ENCODE measurements at places on chromosomes 16 and 17.

DNA sequence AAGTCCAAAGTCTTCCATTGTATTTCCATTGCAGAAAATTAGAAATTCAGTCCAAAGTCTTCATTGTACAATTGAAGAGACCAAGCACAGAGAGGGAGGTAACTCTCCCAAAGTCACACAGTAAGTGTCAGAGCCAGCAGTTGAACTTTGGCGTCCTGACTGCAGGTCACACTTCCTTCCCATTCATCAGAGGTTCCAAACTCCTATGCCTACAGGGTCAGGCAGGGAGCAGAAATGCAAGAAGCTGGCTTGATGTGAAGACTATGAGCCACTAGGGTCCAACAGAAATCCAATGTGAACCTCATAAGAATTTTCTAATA, 44.7 kb upstream of the GRIN2A start:
- no peak for DNase-seq

- DNase-seq: no peak
Observed at GRCh38 chr17:76498876-76499251, 2.4 kb downstream of the RHBDF2 start.

- DNase-seq: no peak
Observed at GRCh38 chr16:69386596-69386995, 789 bp upstream of the TERF2 start.

- no peak for DNase-seq
Observed at GRCh38 chr17:64390044-64390443, 616 bp downstream of the PECAM1 start.

DNA sequence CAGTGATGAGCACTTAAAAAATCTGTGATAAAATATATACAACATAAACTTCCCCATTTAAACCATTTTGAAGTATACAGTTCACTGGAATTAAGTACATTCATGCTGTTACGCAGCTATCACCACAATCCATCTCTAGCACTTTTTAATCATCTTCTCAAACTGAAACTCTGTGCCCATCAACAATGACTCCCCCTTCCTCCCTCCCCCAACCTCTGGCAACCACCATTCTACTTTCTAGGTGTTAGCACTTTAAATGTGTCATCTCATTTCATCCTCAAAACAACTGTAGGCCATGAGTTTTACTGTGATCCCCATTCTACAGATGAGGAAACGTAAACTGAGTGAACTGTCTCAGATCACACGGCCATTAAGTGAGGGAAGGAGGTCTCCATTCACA, 13.8 kb upstream of the TMEM98 start:
- no peak for DNase-seq

GRCh38 chr17:13442361-13442760, 159.4 kb downstream of the HS3ST3A1 start:
- DNase-seq: no peak

DNA sequence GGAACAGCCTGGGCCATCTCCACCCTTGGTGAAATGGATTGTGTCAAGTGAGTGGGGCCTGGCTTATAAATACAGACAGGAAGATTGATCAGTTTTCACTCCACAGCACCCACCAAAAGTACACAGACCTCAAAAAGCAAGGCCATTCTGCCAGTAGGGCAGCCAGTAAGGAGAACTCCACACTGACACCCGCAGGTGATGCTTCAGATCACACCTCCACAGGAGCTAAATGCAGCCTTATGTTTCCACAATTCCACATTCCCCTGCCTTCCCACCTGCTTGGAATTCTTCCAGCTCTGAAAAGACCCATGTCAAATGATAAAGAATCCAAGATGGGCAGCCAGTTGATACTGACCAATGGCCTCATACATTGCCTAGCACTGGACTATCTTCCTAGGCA, 191.1 kb downstream of the ZFHX3 start:
- DNase-seq: peak; percentile 44

GRCh38 chr16:66660422-66661209, 35.9 kb downstream of the CMTM4 start:
- DNase-seq: peak; percentile 70

GRCh38 chr16:67257486-67258160, 8.8 kb downstream of the SLC9A5 start:
- DNase-seq: no peak

GRCh38 chr16:81740169-81740568, 38.9 kb upstream of the PLCG2 start:
- DNase-seq: no peak

DNA sequence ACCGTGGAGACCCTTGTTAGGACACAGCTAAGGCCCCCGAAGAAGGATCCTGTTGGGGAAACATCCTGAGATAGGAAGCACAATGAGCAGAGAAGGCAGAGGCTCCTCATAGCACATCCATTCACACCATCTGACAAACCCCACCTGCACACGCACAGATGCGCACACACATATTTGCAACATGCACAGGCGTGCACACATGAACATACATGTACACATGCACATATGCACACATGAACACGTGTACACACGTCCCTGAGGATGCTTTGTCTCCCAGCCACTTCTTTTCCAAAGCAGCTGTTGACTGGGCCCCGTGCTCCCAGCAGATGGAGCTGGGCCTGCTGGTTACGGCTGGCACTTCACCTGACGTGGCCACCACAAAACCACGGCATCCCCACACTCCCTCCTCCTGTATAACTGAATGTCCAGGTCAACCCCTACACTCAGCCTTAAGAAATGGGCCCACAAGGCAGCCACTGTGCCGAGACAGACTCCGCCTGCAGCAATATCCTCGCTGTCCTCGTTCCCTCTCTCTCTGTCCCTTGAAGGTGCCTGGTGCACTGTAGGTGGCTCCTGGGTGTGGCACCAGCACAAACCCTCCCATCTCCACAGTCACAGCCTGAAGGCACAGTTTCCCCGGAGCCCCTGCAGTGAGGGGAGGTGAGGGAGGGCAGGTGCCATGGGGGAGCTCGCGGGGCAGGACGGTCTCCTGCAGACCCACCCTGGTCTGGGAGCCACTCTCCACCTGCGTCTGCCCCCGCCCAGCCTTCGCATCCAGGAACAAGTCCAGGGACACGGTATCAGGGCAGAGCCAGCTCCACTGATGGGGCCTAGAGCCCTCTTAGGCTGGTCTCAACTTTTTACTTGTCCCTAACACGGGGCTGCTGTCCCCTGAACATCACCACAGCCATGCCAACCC, 183.0 kb downstream of the RBFOX3 start:
- peak; percentile 32 for DNase-seq

DNA sequence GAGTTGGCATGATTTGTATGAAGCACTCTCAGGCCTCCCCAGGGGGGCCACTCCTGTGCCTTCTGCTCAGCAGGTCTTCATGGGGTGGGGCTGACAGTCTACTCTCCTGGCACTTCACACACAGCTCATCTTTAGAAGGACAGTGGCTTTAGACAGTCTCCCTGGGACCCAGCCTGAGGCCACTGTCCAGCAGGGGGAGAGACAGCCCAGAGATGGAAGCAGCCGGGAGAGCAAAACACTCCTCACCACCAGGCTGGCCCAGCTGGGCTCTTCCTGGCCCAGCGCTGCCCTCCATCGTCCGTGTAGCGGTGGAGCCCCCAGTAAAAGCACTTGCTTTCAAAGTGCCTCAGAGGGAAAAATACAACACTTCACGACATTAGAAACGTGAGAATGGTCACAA, 62.0 kb upstream of the CRHR1 start:
- DNase-seq: no peak

DNA sequence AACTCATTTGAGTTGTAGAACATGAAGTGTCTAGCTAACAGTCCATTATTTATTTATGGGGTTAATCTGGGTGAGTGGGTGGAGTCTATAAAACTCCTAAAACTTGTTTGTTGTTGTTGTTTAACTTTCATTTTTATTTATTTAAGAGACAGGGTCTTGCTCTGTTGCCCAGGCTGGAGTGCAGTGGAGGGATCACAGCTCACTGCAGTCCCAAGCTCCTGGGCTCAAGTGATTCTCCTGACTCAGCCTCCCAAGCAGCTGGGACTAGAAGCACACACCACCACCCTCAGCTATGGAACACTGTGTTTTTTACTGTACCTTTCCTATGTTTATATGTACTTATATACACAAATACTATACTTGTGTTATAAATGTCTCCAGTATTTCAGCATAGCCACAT, 77.8 kb upstream of the CLEC18B start:
- no peak for DNase-seq

GRCh38 chr16:70474320-70475053, 20.1 kb downstream of the FCSK start:
- no peak for DNase-seq

- no peak for DNase-seq
Observed at GRCh38 chr16:50072730-50073129, 7.0 kb downstream of the HEATR3 start.

DNA sequence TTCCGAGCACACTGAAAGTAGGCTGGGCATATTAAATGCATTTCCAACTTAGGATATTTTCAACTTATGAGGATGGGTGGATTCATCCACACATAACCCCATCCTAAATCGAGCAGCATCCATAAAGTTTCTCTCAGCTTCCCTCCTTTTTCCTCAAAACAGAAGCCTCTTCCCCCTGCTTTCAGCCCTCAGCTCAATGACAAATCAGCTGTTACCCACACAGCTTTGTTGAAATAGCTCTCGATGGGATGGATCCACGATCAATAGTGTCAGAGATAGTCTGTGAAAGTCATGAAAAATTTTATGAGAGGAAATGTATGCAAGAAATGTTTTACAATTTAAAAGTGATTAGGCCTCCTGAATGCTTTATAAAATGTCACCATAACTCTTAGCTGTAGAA, 2.5 kb downstream of the DHX33 start:
- DNase-seq: no peak

- no peak for DNase-seq
Observed at GRCh38 chr16:81138831-81139557, 42.8 kb upstream of the GCSH start.

- no peak for DNase-seq
Observed at GRCh38 chr17:69914520-69914919, 160.5 kb upstream of the KCNJ16 start.

DNA sequence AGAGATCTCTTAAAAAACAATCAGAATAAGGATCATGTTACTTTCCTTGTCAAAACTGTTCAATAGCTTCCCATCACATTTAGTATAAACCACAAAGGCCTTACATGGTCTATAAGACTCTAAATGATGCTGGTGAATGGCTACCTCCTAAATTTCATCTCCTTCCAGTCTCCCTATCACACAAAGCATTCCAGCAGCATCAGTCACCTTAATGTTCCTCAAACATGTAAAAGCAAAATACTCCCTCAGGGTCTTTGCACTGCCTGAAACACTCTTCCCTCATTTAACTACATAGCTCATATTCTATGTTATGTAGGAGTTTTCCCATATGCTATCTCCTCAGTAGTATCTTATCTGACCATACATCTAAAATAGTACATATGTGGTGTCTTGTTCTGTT, 53.5 kb upstream of the INTS2 start:
- DNase-seq: no peak

GRCh38 chr16:6096931-6097670, 999.5 kb upstream of the EEF2KMT start:
- no peak for DNase-seq

GRCh38 chr16:65254144-65254543, 132.3 kb upstream of the CDH11 start:
- no peak for DNase-seq

DNA sequence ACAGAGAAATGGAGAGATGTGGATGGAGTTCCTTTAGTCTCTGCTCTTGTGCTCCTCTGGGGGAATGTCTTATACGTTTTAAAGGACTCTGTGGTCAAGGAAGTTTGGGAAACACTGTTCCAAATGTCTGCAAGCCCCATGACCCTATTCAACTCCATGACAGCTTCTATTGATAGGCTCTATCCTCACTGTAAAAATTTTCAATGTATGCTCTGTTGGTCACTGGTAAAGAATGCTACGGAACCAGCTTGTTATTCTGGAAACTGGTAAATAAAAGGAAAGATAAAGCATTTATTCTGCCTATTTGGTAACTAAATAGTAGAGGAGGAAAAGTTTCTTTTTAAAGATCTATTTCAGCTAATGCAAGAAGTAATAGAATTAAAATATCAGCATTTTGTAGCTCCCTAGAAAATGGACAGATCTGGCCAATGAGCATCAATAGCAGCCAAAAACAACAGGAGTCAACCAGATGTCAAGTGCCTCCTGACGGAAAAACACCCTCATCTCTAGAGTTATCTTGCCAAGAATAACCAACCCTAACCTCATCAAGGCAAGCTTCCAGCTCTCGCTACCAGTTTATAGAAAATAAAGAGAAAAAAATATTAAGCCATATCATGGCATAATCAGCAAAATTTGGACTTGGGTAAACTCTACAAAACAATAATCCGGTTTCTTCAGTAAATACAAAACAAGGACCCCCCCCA, 16.1 kb downstream of the GDE1 start:
- DNase-seq: no peak

GRCh38 chr16:5018793-5019192, 14.9 kb downstream of the NAGPA start:
- no peak for DNase-seq

DNA sequence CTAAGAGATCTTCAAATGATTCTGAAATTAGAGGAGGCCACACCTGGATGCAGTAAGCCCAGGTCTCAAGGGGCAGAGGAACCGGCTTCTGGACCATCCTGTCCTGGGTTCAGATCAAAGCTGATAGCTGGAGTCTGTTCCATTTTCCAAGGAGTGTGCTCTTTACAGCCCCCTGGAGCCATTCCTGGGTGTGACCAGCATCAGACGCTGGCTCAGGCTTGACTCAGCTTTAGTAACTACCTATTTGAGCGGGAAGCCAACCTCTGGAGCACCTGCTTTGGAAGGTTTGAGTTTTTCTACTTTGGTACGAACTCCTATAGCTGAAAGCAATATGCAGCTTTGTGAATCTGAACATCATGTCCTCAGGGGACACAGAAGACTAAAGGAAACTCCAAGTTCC, 12.9 kb upstream of the BBS2 start:
- no peak for DNase-seq

DNA sequence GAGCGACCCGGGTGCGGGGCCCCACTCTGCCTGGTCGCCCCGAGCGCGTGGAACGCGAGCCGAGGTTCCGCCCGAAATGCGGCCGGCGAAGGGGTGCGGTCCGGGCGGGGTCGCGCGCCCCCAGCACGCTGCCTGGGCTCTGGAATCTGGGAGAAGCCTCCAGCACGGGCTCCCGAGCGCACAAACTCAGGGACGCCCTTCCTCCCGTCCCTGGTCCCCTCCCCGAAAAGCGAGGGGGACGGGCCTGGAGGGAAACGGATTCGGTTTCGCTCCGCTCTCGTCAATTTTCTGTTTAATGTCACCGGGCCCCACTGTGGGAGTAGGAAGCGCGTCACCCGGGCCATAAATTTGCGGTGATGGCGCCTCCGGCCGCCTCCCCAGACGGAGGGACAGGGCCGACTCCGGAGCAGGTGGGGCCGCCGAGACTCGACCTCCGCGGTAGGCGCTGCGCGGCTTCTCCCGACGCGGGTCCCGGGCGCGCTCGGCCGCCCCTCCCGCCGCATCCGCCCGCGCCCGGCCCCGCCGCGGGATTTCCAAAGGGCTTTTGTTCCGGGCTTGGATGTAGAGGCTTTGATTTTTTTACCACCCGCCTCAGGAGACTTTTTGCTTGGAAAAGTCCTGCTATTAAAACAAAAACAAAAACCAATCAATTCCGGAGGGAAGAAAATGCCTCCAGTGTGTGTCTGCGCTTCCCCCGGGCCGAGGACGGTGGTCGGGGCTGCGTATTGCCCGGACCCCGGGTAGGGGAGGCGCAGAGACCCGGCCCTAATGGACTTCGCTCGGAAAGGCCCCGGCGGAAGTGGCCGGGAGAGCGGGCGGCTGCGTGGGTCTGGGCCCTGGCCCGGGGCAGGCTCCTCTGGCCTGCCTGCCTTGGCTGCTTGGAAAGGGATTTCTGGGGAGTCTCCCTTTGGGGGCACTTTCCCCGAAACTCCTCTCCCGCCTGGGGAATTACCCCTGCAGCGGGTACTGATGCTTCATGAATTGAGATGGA, 7.9 kb upstream of the BAHCC1 start:
- peak; percentile 67 for DNase-seq
